NCI-H1417 (cell line): ENCODE measurements at places on chromosomes 5 and 9.

DNA sequence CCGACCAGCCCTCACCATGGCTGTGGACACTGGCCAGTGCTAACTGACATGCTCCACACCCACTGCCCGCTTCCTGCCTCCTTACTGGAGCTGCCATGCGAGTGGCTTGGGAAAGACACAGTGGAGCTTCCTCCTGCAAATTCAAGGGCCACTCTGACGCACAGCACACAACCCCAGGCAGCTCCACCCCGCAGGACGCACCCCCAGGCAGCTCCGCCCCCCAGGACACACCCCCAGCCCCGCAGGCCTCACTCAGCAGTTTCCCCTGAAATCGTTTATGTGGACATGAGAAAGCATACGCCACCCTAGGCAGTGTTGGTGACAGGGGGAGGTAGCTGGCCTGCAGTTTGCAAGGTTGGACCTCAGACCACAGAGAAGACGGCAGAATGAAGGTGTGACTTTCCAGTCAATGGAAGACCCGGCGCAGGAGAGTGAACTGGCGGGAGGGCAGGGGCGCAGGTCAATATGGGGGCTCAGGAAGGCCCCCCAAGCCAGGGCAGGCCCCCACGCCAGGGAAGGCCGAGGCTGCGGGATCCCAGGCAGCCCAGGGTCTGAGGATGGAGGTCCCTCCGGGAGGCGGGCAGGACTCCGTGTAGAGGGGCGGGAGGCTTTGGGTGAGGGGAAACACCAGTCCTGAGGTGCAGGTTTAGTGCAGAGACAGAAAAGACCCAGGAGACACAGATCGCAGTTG is 21.6 kb downstream of the LPCAT1 start:
- no peak for DNase-seq

DNA sequence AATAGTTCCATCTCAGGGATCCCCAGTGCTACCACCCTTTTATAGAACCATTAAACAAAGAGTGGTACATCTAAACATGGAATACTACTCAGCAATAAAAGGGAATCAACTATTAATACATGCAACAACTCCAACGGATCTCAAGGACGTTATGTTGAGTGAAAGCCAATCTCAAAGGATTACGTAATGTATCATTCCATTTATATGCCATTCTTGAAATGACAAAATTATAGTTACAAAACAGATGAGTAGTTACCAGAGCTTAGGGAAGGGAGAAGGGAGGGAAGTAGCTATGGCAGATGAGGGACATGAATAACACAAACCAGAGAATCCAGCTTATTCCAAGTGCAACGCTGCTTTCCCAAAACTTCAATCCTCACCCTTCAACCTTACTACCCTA is 69.5 kb downstream of the ACTL7B start:
- no peak for DNase-seq

- DNase-seq, result no peak
Measured at GRCh38 chr5:145473042-145473642, 362.0 kb downstream of the PRELID2 start.

- no peak for DNase-seq
Measured at GRCh38 chr5:149174847-149175234, 33.5 kb downstream of the ABLIM3 start.

- no peak for DNase-seq
Measured at GRCh38 chr5:540906-541538, 16.8 kb upstream of the SLC9A3 start.

DNA sequence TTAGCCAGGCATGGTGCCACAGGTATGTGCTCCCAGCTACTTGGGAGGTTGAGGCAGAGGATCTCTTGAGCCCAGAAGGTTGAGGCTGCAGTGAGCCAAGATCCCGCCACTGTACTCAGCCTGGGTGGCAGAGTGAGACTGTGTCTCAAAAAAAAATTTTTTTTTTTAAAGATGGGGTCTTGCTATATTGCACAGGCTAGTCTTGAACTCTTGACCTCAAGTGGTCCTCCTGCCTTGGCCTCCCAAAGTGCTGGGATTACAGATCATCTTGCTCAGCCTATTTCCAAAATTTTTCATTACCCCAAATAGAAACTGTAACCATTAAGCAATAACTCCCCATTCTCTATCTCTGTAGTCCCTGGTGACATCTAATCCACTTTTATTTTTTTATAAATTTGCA is 4.4 kb upstream of the TBC1D13 start:
- DNase-seq, result no peak

GRCh38 chr5:173962436-173962972 is 26.5 kb upstream of the C5orf47 start:
- no peak for DNase-seq

GRCh38 chr5:179120421-179120861 is 60.3 kb downstream of the ZNF354C start:
- DNase-seq, result no peak

- DNase-seq, result no peak
Measured at GRCh38 chr5:128649192-128649591, 111.1 kb upstream of the FBN2 start.

DNA sequence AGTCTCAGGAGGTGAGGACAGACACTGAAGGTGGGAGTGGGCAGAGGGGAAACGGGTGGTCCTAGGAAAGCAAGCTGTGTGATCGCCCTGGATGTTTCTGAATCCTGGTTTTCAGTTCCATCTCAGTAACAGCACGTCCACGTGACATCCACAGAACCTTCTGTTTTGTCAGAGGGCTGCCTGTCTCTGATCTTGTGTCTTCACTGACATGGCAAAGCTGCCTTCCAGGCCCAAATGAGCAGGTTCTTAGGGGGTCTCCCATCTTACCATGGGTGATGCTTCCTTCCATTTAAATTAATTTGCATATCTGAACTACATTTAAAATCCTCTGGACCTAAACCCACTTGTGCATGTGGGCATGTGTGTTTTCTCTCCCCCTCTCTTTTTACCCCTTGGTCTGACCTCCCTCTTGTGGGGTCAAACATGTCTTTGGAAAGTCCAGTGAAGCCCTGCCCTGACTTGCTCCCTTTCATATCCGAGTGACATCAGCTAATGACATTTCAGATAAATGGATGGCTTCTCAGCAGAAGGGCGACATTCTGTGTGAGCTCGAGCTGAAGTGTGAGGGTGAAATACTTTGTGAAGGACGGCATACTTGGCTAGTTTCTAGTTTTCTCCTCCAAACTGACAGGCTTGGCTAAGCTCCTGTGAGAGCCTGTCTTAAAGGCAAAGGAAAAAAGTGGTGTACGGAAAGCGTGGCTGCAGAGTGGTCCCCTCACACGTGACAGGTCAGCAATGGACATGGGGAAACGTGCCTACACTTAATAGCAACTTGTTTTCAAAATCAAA is 204.8 kb upstream of the S1PR3 start:
- no peak for DNase-seq

DNA sequence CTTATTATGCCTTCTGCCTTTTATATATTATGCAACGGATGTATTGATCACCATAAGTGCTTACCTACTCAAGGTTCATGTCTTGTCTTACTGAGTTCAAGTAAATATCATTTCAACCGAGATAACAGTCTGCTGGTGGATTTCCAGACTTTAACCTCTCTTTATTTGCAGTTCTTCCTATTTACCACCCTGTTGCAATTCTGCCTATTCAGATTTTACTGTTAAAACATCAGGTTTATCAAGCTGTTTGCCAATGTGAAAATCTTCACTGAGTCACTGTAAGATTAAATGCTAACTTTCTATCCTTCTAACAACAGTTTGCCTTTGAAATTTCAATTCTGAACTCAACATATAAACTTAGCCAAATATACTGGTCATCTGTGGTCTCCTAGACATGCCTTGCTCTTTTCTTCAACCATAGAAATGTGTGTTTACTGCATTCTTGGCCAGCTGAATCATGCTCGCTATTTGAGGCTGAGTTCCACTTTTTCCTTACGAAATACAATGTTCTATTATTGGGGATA is 471.7 kb upstream of the RORB start:
- no peak for DNase-seq

DNA sequence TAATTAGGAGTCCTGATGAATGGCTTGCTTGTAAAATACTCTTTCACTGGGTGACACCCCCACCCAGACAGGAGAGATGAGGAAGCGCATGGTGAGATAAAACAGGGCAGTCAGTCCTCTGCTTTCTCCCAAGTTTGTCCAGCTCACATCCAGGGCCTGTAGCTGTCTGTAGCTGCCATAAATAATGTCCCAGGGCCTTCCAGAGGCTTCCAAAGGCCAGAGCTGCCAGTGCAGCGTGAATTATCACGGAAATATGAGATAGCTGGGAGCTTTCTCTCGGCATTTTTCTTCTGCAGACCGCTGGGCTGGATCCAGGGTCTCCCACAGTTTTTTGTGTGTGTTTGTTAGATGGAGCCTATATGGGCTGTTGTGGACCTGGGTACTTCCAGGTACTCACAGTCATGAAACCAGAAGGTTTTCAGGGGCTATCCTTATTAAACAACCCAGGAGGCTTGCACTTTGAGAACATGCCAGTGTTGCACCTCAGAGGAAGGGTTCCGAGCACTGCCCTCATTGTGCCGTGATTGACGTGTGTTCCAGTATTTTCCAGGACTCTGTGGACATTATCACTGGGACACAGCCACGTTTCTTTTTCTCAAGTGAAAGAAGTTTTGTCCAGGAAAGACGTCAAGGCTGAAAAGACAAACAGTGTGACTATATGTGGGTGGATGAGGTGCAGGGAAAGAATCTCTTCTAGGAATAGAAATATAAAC is 117.5 kb downstream of the FGF1 start:
- DNase-seq, result no peak

GRCh38 chr5:179509239-179509638 is 41.1 kb upstream of the RUFY1 start:
- DNase-seq, result no peak

GRCh38 chr9:114069476-114070187 is 8.5 kb downstream of the AMBP start:
- DNase-seq, result no peak

DNA sequence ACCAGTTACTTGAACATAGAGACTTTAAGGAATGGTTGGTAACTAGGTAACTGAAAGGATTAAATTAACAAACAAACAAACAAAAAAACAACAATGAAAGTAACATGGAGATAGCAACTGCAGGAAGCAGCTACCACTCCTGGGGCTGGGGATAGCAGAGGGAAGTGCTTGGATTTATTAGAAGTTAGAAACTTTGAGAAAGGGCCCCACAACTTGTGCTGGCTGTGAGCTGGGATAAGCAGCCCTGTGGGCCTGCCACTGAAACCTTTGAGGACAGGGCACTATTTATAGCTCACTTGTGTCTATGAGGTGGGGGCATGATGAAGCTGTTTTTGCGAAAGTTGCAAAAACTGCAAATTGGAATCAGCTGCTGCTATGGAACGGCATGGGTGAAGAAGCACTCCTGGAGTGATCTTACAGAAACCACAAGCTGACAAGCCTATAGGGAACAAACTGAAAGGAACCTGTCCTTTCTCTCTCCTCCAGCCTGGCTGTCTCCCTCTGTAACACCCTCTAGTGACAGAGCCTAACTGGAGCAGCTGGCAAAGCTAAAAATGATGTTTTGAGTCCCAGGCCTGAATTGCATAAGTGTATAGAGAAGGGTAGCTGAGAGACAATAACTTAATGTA is 91.4 kb upstream of the RANBP6 start:
- no peak for DNase-seq

- DNase-seq, result no peak
Measured at GRCh38 chr9:18741945-18742344, 268.0 kb downstream of the ADAMTSL1 start.

GRCh38 chr5:135304352-135305221 is 94.4 kb downstream of the MACROH2A1 start:
- DNase-seq, result no peak

DNA sequence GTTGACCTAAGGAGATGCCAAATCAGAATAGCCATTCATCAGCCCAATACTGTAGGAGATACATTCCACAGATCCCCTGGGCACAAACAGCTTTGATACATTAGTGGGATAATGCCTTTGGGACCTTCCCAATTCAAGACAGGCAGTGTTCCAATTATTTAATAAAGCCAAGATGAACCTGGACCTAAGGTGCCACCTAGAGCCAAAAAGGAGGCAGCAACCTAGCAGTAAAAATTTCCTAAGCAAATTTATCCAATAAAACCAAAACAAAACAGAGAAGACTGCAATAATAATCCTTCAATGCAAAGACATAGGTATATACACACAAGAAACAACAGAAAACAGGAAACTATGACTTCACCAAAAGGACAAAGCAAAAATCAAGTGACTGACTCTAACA is 253.0 kb downstream of the HINT1 start:
- no peak for DNase-seq

DNA sequence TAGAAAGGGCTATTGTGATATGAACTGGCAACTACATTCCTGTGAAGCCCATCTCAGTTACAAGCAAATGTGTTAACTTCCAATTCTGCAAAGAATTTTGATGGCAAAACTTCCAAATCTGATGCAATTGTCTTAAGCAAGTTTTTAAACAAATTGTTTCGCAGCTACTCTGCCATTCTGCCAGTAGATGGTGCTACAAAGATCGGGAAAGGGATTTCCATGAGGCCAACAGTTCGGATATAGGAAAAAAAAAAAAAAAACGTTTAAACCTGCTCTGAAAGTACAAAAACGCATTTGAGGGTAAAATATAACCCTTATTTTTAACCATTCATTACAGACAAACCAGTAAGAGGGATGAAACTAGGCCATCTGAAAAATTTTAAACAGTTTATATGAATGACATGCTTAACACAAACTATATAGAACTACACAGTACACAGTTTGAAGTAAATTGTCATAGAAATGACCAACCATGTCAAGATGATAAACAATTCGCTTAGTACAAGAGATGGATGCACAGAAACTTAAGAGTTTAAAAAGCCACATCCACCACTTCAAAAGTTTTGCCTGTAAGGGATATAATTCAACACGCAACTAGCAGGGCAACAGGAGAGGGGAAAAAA is 2.2 kb downstream of the HNRNPA0 start:
- peak; percentile 48 for DNase-seq

DNA sequence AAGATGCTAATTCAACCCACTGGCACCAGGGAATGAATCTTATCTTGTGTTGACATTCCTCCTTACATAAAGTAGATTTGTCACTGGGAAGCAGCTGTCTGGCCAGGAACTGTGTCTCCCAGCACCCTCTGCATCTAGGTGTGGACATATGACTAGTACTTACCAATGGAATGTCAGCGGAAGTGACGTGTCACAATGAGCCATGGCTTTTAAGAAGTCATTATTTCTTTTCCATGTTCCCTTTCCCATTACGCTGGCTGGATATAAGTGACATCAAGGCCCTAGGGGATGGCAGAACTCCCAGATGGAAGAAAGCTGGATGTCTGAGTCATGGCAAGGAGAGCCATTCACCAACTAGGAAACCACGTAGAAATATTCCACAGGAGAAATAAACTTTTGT is 84.7 kb upstream of the MAST4 start:
- DNase-seq, result no peak
